Activated CD8-positive, alpha-beta T cell treated with anti-CD3 and anti-CD28 coated beads, Interleukin-2, amount 10 ng/mL, durations not matched to agents 7 days and 5 days (primary cell): ENCODE measurements at places on chromosomes 6 and 20. TPM values are rescaled to one million over a fixed set of nuclear protein-coding genes. Genes with fewer than 3 reads are reported as not detected.

The SLC17A2 gene
- total RNA-seq = not detected

The EHMT2 gene
- 72.3 TPM for total RNA-seq

The RAB44 gene
- not detected for total RNA-seq

The SLX4IP gene
- total RNA-seq = 8.8 TPM

The PPP1R3D gene
- total RNA-seq = 6.7 TPM

The SALL4 gene
- total RNA-seq = not detected

The GPLD1 gene
- total RNA-seq = 0.34 TPM

The OR2H1 gene
- not detected for total RNA-seq

The PBOV1 gene
- total RNA-seq = not detected

The TMEM217 gene
- total RNA-seq = 3.2 TPM

The CBLN4 gene
- not detected for total RNA-seq

The PREP gene
- 44.1 TPM for total RNA-seq

The LY6G5C gene
- total RNA-seq = 4.3 TPM

The COL19A1 gene
- total RNA-seq = not detected

The LIME1 gene
- total RNA-seq = 163 TPM

The GSTA1 gene
- total RNA-seq = not detected

The ANKRD6 gene
- total RNA-seq = 9.1 TPM

The VARS1 gene
- total RNA-seq = 115 TPM

The HSD17B8 gene
- total RNA-seq = 13.9 TPM

The CARMIL1 gene
- 4.8 TPM for total RNA-seq

The EDN3 gene
- not detected for total RNA-seq

The DYNLT2 gene
- 2.6 TPM for total RNA-seq

The SIM1 gene
- total RNA-seq = not detected

The FAM217A gene
- not detected for total RNA-seq

The RRAGD gene
- total RNA-seq = 2.5 TPM

The AAR2 gene
- 20.5 TPM for total RNA-seq

The FOXP4 gene
- total RNA-seq = 6.7 TPM

The SUMO4 gene
- total RNA-seq = 10.1 TPM

The OR2H2 gene
- total RNA-seq = not detected

The BAK1 gene
- total RNA-seq = 76.2 TPM

The ZNF311 gene
- total RNA-seq = 0.39 TPM

The ALDH8A1 gene
- 0.45 TPM for total RNA-seq

The KIAA1755 gene
- total RNA-seq = not detected

The ULBP1 gene
- total RNA-seq = 0.65 TPM
